Spinal cord (tissue), 10 donors: ENCODE measurements at places on chromosomes 3 and 15. TPM values are rescaled to one million over a fixed set of nuclear protein-coding genes. Genes with fewer than 3 reads are reported as not detected.

- H3K27me3 ChIP-seq, result no peaks in the 10 kb centered on the region
- no peaks in the 10 kb centered on the region for H3K36me3 ChIP-seq
- H3K4me3 ChIP-seq, result no peak overlapping the region
- no peak for DNase-seq
- H3K4me1 ChIP-seq, result no peaks in the 10 kb centered on the region
- H3K27ac ChIP-seq, result no peak overlapping the region
Observed at GRCh38 chr3:23002836-23003732, 200.0 kb upstream of the UBE2E2 start.

DNA sequence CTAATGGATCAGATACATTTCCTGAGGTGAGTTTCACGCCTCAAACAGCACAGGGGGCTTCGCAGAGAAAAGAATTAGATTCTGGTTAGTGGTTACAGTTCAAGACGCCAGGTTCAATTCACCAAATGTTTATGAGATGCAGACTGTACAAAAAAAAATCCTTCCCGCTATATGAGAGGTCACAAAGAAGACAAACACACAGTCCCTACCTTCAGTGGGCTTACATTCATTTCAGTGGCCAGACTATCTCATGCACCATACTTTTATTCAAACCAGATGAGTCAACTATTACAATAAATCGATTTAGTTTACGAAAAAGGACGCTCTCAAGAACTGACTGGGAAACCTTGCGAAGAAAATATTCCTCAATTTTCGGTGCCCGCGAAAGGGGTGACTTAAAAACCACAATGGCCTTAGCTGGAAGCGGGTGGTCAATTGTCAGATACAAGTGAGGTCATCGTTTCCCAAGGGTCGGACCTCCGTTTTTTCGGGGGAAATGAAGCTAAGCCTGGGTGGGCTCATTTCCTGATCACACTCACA is 695 bp downstream of the METTL6 start:
- H3K36me3 ChIP-seq, result peaks cover 30% of the 10 kb centered on the region
- H3K4me3 ChIP-seq, result peak overlapping the region; percentile 95
- no peak overlapping the region for H3K27ac ChIP-seq
- DNase-seq, result no peak
- H3K4me1 ChIP-seq, result peaks cover 3% of the 10 kb centered on the region

DNA sequence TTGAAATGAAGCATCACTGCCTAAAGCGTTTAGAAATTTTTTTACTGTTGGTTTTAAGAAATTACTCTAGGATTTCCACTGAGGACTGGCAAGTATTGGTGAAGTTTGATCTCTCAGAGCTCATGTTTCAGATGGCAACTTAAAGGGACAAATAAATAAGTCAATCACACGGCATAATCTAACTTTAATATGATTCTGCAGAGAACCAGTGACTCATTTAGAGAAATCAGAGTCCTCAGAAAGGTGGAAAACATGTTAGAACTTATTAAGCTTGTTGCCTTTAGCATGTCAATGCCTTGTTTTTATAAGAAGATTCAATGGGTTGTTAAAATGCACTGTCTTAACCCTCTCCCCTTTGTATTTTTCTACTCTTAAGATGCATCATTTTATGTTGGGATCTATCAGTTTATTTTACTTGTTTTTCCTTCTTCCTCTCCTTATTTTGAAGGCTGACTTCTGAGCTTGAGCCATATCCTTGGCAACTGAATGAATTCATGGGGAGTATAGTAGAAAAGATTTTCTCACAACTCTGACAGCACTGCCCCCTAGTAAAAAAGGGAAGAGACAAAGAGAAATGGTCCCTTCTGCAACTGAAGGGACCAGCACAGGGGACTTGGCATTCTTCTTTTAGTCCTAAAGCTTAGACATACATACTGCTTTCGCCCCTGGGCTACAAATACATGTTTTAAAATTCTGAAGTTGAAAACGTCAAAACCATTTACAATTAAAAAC is 431.2 kb downstream of the LPP start:
- no peak overlapping the region for H3K4me3 ChIP-seq
- no peaks in the 10 kb centered on the region for H3K27me3 ChIP-seq
- H3K27ac ChIP-seq, result no peak overlapping the region
- no peaks in the 10 kb centered on the region for H3K4me1 ChIP-seq
- DNase-seq, result no peak
- no peaks in the 10 kb centered on the region for H3K36me3 ChIP-seq

Gene ECE2
- polyA plus RNA-seq, result 23.1 TPM
